ENCODE measurements at places on chromosomes 3 and 15.

GRCh38 chr3:5343459-5343858, 156.0 kb downstream of the EDEM1 start:
- DNase-seq = no peak

GRCh38 chr3:144112437-144112836, 140.8 kb downstream of the DIPK2A start:
- DNase-seq = no peak

- DNase-seq = no peak
Measured at GRCh38 chr3:123657568-123657967, 72.7 kb upstream of the HACD2 start.

DNA sequence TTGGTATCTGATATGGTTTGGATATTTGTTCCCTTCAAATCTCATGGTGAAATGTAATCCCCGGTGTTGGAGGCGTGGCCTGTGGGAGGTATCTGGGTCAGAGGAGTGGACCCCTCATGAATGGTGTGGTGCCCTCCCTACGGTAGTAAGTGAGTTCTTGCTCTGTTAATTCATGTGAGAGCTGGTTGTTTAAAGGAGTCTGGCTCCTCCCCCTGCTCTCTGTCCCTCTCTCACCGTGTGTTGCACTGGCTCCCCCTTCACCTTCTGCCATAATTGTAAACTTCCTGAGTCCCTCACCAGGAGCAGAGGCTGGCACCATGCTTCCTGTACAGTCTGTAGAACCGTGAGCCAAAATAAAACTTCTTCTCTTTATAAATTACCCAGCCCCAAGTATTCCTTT, 246.9 kb upstream of the AGTR1 start:
- no peak for DNase-seq

DNA sequence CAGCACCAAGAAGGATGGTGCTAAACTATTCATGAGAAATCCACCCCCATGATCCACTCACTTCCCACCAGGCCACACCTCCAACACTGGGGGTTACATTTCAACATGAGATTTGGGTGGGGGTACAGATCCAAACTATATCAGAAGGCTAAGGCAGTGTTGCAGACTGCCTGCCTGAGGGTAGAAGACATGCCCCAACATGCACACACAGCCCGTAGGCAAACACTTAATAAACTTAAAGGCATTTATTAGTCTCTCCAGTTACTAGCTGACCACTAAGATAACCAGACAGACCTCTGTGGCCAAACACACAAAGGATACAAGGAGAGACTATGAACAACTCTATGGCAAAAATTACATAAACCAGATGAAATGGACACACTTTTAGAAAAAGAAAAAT, 10.2 kb downstream of the FAM162A start:
- DNase-seq = no peak

GRCh38 chr3:35965908-35966307, 326.6 kb downstream of the ARPP21 start:
- DNase-seq = peak; percentile 19

DNA sequence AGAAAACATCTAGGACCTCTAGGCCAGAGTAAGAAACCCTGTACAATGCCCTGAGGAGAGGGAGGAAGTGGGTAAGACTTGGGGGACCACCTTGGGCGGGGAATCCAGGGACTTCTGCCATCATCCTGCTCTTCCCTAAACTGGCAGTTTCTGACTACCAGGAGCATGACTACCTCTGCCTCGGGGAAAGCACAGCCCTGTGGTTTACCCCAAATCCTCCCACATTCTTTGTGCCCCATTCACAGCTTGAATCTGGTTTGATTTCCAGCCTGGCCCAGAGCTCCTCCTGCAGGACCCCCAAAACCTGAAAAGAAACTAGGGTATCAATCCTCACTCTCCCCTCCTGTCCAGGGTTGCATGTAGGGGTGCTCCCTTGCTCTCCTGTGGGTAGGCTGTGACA, 4.7 kb downstream of the C3orf18 start:
- no peak for DNase-seq

- no peak for DNase-seq
Measured at GRCh38 chr15:47870300-47870955, 153.1 kb downstream of the SEMA6D start.

DNA sequence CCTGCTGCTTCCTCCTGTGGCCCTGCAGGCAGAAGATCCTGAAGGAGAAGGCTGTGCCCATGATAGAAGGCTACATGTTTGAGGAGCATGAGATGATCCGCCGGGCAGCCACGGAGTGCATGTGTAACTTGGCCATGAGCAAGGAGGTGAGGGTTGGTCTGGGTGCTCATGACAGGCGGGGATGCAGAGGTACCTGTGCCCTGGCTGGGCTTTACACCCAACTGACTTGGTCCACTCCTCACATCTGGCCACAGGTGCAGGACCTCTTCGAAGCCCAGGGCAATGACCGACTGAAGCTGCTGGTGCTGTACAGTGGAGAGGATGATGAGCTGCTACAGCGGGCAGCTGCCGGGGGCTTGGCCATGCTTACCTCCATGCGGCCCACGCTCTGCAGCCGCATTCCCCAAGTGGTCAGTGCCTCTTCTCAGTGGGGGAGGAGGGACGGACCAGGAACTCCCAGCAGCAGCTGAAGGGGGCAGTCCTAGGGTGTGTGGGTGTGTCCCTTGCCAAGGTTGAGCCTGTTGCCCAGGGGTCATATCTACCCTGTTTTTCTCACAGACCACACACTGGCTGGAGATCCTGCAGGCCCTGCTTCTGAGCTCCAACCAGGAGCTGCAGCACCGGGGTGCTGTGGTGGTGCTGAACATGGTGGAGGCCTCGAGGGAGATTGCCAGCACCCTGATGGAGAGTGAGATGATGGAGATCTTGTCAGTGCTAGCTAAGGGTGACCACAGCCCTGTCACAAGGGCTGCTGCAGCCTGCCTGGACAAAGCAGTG, 1.6 kb upstream of the RCCD1 start:
- no peak for DNase-seq

DNA sequence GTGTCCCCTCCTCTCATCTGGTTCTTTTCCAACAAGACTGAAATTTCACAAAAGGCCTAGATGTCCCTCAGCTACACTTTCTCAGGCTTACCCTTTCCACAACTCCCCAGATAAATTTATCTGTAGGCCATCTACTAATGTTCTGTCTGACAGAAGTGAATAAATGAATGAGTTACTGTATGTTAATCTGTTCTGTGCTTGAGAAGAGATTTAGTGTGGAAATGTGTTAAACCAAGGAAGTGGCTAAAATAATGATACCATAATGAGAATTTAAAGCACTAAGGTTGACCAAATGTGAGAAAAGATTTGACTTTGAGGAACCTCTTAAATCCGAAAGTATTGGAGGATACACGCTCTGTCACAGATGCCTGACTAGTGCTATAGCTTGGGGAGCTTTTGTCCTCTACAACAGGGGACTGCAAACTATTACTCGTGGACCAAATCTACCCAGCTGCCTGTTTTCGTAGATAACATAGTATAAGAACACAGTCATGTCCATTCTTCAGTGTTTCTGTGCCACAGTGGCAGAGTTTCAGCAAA, 74.8 kb upstream of the P2RY1 start:
- DNase-seq = no peak

DNA sequence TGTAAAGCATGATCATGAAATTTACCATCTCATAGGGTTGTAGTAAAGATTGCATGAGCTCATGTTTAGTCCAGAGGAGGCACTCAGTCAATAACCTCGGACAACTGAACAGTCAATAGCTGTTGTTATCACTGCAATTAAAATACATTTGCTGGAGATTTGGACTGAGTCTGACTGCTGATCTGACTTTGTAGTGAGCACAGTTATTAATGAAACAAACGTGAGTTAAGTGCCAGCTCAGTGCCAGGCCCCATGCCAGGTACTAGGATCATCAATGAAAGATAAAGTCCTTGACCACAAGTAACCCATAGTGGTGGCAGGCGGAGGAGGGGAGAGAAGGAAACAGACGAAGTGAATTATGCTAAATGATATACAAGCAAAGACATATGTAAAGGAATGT, 43.7 kb upstream of the PRICKLE2 start:
- no peak for DNase-seq
